Activated T-helper 1 cell treated with anti-CD3 and anti-CD28 coated beads, Interleukin-2, amount 50 U/mL, for 16 hours (primary cell): ENCODE measurements at places on chromosomes 6 and 20.
A peak's percentile ranks its signal among the peaks of the same experiment; 100 is the strongest.

GRCh38 chr6:44002593-44003344 is 124.5 kb downstream of the MRPL14 start:
- peak; percentile 36 for DNase-seq

- DNase-seq = no peak
These were observed 31.3 kb upstream of the SLCO4A1 start for GRCh38 chr20:62611012-62611411.

- DNase-seq = no peak
These were observed 291.4 kb downstream of the BTBD9 start for GRCh38 chr6:38348371-38348770.

DNA sequence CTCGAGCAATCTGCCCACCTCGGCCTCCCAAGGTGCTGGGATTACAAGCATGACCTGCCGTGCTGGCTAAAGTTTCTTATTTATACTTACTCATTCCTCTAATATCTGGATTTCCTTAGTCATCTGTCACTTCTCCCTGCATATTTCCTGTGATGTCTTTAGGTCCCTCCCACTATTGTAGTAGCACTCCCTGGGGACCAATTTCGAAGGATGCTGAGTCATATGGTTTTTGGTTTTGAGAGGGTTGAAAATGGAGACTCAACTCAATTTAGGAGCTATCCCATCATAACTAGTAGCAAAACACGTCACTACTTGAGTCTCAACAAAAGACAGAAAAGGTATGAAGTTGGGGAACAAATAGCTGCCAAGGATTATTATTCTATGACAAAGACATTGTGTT is 20.2 kb downstream of the MCUR1 start:
- DNase-seq = no peak

GRCh38 chr6:10505529-10505928 is 15.6 kb upstream of the GCNT2 start:
- DNase-seq = no peak

- no peak for DNase-seq
These were observed 172.9 kb downstream of the MCHR2 start for GRCh38 chr6:99821164-99821563.
